Activated CD4-positive, alpha-beta T cell treated with anti-CD3 and anti-CD28 coated beads, Interleukin-2, amount 10 ng/mL, durations not matched to agents 24 days and 14 days (primary cell): ENCODE measurements at places on chromosomes 1 and 21.

DNA sequence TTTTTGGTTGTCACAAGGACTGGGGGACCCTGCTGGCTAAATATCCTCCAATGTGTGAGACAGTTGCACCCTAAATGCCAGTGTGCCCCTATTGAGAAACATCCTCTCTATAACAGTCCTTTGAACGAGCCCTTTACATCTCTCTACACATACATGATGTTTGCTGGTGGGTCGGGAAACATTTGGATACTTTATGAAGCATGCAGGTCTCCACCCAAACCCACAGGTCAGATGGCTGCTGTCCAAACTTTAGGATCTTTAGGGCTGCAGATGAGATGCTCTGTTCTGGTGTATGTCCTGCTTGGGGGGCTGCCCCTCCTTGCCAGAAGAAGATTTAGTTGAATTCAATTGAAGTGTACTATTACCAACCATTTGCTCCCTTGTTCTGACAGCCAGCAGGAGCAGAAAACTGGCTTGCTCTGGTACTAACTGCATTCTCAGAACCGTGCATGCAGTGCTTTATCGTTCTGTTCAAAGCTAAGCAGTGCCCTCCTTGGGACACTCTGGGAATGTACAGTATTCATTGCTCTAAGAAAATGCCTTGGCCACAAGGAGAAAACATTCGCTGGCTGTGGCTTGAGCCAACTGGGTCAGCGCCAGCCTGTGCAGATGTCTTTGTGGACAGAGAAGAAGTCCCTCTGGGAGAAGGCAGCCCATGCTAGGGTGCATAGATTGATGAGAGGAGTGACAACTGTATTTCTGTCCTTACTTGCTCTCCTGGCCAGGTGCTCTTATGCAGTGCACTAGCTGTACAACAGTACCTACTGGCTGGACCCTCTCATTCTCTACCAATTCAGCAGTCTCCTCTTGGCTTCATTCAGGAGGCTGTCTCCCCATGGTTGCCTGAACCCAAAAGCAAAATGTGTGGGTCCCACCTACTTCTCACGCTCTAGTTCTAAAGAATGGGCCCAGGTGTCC, 61.4 kb upstream of the DIRAS3 start:
- no peak for DNase-seq

DNA sequence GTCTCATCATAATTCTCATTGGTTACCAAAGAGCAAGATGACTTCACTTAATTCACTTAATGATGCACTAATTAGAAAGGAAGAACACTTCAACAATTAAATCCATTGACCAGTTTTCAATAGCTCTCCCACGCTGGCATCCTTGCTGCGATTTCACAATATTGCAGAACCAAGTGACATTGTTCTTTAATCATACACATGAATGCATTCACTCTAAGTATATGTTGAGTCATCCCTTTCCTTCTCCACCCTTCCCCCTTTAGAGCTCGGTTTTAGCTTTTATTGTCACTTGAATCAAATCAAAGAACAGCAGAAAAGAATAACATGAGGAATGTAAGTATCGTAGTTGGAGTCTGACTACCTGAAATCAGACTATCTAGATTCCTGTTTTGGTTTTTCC, 233.6 kb upstream of the FMN2 start:
- DNase-seq, result no peak

DNA sequence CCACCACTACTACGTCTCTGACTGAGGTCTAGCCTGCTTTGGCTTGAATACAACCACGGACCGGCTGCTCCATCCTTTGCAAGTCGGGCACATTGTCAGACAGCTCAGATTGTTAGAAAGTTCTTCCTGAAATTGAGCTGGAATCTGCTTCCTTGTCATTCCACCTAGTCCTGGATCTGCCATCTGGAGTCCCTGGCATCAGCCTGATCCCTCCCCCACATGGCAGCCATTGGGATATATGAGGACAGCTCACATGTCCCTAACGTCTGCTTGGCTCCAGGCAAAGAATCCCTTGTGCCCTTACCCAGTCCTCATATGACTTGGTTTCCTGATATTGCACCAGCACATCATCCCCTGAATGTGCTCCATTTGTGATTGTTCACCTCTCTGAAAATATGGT, 56.3 kb upstream of the SYT6 start:
- no peak for DNase-seq

DNA sequence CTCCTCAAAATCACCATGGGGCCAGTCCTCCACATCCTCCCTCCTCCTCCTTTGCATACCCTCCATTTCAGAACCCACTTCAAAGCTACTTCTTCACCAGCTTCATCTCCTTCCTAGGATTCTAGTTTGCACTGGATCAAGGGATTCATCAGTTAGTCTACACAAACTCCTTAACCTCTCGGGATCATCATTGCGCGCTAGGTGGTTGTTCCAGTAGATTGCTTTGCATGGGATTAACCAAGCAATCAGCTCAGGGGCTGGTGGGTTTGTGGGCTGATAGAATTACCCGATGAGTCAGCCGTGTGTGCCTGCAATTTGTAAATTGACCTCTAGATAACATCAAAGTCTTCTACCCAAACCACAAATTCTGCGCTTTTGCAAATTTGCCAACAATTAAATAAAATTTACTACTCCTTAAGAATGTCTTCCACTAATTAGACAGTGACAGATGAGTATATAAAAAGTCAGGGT, 7.7 kb downstream of the KANK4 start:
- no peak for DNase-seq

- no peak for DNase-seq
Observed at GRCh38 chr1:110190282-110190929, 19.7 kb upstream of the KCNC4 start.

DNA sequence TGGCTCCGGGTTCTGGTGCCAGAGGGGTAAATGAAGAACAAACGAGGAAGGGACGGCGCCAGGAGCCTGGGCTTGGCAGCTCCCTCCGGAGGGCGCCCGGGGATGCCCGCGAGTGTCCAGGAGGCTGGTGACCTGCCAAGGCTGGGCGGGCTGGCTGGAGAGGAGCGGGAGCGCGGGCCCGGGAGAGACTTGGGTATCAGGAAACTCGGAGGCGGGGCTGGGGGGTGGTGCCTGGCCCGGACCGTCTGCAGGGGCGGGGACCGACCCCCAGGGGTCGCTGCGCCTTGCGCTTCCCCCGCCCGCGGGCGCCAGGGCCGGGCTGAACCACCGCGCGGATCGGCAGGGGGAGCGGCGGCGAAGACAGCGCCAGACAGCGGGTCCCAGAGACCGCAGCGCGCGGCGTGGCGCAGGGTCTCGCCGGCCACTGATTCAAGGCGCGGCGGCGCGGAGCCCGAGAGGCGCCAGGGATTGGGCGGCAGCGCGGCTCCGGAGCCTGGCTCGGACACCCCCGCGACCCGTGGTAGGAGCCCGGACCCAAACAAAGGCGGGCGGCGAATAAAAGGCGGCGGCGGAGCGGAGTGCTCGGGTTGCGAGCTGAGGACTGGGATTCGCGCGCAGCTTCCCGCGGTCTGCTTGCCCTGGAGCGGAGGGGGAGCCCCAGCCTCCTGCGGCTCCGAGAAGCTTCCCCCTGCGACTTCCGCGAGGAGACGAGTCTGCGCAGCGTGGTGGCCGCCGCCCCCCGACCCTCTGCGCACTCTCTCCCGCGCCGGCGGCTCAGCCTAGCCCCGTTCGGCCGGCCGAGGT, at the start of gene DISP3:
TSS of gene DISP3 (plus strand) at position 585 of the 804 bp plus-strand sequence. CDS start 21,838 bp downstream, outside the sequence.
- peak; percentile 91 for DNase-seq

- DNase-seq, result peak; percentile 75
Observed at GRCh38 chr1:230124186-230125128, 57.4 kb downstream of the GALNT2 start.
